Central memory CD8-positive, alpha-beta T cell (primary cell): ENCODE measurements at places on chromosomes 3 and 15.

- no peak for DNase-seq
- H3K4me3 ChIP-seq = no peak overlapping the region
- H3K4me1 ChIP-seq = peaks cover 11% of the 10 kb centered on the region
- peaks cover 50% of the 10 kb centered on the region for H3K27me3 ChIP-seq
Measured at GRCh38 chr3:13544293-13544831, 4.6 kb upstream of the FBLN2 start.

- no peak for DNase-seq
- no peak overlapping the region for H3K27ac ChIP-seq
- H3K27me3 ChIP-seq = no peaks in the 10 kb centered on the region
- peaks cover 8% of the 10 kb centered on the region for H3K4me1 ChIP-seq
Measured at GRCh38 chr3:30577788-30578187, 28.6 kb upstream of the TGFBR2 start.

DNA sequence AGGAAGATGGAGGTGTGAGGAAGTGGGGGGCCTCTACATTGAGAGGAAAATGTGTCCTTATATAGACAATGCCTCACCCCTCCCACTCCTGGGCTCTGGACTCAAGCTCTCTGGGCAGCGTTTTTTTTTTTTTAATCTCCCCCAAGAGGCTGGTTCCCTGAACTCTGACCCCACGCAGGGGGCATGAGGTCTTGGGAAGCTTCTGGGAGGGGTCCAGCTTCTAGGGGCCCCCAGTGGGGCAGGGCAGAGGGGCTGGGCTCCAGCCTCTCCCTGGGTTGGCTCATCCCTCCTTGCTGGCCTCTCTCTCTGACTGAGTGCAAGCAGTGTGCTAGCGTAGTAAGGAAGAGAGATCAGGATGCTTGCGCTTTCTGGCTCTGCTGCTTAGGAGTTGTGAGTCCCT is 101.4 kb upstream of the HACD2 start:
- no peak overlapping the region for H3K4me3 ChIP-seq
- no peaks in the 10 kb centered on the region for H3K4me1 ChIP-seq
- DNase-seq = no peak
- H3K27ac ChIP-seq = no peak overlapping the region

DNA sequence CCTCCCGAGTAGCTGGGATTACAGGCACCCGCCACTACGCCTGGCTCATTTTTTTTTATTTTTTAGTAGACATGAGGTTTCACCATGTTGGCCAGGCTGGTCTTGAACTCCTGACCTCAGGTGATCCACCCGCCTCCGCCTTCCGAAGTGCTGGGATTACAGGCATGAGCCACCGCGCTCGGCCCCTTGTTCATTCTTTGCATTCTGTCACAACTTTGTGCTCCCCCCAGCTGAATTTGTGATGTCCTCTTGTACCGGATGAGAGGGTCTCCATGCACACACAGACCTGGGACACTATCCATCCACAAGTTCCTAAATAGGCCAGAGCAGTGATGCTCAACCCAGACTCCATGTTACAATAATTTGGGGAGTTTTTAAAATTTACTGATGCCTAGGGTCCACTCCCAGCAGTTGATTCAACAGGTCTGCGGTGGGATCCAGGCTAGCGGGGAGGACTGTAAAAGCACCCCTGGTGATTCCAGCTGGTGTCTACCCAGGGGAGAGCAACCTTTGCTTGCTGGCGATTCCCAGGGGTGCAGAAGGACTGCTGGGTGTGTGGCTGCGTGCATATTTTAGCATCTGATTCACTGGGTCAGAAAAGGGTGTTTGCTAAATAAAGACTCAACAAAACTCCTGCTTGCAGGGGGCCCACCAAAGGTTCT is 1.0 kb downstream of the RASSF1 start:
- peak overlapping the region; percentile 97 for H3K27ac ChIP-seq
- peaks cover 56% of the 10 kb centered on the region for H3K4me1 ChIP-seq
- H3K4me3 ChIP-seq = peak overlapping the region; percentile 95
- no peak for DNase-seq
- no peaks in the 10 kb centered on the region for H3K27me3 ChIP-seq

GRCh38 chr3:142738396-142738795 is 14.6 kb downstream of the TRPC1 start:
- DNase-seq = no peak
- no peaks in the 10 kb centered on the region for H3K27me3 ChIP-seq
- no peak overlapping the region for H3K4me3 ChIP-seq
- no peaks in the 10 kb centered on the region for H3K4me1 ChIP-seq
- no peak overlapping the region for H3K27ac ChIP-seq
